ENCODE measurements at places on chromosomes 5 and 9.

DNA sequence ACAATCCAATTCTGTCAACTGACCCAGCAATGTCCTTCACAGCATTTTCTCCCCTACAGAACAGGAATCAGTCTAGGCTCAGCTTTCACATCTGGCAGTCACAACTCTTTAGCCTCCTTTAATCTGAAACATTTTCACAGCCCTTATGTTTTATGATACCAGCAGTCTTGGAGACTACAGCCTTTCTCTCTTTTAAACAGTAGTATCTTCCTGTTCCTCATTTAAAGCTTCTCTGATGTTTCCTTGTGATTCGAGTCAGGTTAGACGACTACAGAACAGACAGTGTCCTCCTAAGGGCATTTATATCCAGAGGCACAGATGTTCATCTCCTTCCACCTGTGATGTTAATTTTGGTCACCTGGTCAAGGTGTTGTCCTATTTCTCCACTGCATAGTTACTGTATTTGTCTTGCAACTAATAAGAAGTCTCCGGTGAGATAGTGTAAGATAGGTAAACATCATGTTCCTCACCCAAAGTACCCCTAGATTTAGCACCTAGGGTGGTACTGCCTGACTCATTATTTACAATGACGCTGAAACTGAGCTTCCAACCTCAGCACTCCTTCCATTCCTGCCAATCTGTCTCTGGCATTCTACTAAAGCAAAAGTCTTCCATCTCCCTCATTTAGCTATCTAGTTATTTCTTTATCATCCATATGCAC is 20.7 kb downstream of the TTC39B start:
- no peak for DNase-seq

DNA sequence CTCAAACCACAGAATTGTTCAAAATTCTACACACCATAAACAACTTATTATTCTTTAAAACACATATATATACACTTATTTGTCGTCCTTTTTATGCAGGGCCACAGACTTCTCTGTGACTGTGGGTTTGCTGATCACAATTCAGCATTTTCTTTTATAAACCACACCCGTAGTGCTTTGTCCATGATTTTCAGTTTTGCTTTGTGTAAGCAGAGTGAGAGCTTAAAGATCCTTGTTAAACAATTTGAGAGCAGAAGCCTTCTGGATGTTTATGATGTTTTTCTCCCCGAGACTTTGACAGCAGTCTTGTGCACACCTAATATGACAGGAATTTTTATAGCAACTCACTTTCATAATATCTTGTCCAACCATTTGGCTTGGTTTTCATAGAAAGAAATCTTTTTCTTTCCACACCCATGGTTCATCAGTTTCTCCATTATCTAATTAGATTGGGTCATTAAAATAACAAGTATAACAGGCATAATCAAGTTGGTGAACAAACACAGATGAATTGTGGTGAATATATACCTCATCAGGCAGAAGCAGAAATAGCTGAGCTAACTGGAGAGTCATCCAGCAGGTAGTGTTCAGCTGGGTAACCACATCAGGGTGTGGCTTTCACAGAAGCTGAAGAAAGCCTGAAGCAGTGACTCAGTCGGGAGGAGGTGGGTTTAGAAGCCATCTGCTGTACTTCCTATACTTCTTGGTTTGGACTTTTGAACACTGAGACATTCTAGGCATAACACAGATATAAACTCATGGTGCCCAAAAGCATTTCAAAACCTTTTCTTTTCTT is 232.8 kb downstream of the DOCK8 start:
- DNase-seq = no peak

DNA sequence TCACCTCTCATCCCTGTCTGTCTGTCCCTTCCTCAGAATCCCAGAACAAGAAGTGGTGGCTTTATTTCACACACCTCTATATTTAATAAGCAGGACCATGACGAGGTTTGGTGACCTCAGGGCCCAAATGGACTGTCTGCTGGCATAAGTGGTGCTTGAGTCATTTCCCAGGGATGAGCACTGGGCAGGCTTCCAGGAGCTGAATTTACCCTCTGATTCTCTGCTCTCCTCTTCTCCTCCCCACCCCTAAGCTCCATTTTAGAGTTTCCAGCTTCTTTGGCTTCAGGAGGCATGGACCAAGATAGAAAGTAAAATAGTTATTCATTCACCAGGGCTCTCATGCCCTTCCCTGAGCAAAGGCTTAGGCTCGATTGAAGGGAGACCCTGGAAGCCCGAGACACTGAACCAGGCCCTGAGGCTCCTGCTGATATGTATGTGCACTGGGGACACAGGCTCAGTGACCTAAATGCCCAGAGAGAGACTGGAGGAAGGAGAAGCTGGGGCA is 69.1 kb downstream of the PPARGC1B start:
- no peak for DNase-seq

GRCh38 chr5:83787631-83788030 is 67.0 kb upstream of the HAPLN1 start:
- no peak for DNase-seq

DNA sequence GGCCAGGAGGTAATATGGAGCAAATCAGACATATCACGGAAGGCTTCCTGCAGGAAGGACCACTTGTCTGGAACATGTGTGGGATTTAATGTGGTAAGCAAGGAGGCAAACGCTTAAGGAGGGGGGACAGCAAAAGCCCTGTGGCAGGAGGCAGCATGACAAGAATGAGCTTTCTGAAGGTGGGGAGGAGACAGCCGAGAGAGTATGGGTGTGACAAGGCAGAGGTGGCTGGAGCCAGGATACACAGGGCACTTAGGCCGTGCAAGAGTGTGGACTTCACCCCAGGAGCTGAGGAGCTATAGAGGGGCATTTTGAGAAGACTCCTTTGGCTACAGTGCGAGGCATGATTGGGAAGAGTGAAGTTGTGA is 14.4 kb upstream of the S1PR3 start:
- no peak for DNase-seq

- DNase-seq = no peak
These were observed 288.6 kb downstream of the ELAVL2 start for GRCh38 chr9:23537192-23538066.
